ENCODE measurements at places on chromosomes 5 and 9.

DNA sequence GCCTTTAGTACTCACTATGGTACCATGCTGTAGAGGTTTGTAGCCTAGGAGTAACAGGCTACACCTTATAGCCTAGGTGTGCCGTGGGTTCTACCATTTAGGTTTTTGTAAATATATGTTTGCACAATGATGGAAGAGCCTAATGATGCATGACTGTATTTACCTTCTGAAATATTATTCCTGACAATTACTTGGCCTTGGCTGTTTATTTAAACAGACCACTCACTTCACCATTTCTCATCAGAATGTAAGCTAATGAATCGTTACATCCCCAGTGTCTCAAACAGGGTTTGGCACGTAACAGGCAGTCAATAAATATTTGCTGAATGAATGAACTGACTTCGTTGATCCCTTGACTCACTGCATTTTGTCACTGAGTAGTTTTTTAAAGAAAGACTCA is 93.1 kb downstream of the MED27 start:
- DNase-seq, result peak; percentile 92

- no peak for DNase-seq
Measured at GRCh38 chr5:17383526-17383925, 114.5 kb upstream of the TAF11L2 start.

GRCh38 chr5:158979749-158980521 is 119.8 kb downstream of the EBF1 start:
- DNase-seq, result peak; percentile 26

DNA sequence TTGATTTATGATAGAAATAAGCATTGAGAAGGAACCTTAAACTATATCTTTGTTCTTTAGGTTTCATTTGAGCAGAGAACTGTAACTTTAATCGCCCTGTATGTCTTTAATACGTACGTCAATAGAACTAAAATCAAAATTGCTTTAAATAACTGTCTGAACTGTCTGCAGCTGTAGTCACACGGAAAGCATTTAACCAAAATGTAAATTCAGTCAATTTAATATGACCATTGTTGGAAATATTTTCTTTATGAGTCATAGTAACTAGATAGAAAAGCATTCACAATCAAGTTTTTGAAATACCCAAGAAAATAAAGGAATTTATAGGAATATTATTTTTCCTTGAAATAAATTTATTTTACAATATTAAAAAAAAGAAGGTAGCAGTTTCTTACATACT is 157.1 kb upstream of the CDH6 start:
- DNase-seq, result no peak

DNA sequence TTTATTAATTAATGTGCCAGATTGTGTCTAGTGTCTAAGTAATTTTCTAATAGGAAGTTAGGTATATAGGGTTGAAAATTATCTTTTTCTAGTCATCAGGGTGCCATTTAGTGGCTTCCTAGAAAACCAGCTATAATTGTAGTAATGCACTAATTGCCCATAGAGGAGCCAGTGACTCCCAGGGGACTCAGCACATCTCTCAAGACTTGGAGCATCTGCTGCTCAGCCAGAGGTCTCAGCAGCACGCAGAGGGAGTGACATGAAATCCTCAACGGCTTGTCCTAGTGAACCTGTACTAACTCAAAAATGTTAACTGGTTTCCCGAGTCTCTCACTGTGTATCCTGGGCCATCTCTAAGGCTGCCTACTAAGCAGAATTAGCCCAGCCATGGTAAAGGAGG is 78.2 kb upstream of the MAN2A1 start:
- no peak for DNase-seq

DNA sequence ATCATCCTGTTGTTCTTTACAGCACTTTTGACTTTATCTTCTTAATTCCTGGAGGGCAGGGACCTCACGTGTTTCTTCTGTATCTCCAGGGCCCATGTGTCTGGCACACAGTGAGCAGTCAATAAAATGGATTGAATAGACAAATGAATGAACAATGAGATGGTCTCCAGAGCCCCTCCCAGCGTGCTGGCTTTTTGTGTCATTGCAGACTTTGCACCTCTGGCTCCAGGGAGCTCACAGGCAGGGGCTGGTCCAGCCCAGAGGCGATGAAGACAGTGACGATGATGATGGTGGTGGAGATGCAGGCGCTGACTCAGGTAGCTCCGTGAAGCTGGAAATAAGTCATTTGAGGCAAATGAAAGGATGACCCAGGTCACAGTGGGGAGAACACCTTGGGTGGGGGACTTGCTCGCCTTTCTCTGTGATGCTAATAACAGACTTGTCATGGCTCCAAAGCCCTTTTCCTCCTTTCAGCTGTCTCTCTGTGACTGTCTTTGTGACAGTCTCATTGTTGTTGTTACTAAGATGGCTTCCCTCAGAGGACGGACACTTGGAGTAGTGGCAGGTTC is 30.4 kb upstream of the FABP6 start:
- DNase-seq, result no peak

DNA sequence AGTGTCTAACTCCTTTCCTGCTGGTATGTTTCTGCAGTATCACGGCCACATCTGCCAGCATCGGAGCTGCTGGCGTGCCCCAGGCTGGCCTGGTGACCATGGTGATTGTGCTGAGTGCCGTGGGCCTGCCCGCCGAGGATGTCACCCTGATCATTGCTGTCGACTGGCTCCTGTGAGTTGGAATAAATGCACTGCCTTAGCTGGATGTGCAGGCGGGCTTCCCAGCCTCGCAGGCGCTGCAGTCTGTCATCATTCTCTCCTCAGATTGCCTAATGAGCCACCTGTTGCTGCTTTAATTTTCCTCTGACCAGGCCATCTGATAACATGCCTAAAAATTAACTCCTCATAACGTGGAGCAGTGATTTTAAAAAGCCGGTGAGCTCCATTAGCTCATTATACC is 79.1 kb upstream of the PLPP6 start:
- DNase-seq, result no peak

DNA sequence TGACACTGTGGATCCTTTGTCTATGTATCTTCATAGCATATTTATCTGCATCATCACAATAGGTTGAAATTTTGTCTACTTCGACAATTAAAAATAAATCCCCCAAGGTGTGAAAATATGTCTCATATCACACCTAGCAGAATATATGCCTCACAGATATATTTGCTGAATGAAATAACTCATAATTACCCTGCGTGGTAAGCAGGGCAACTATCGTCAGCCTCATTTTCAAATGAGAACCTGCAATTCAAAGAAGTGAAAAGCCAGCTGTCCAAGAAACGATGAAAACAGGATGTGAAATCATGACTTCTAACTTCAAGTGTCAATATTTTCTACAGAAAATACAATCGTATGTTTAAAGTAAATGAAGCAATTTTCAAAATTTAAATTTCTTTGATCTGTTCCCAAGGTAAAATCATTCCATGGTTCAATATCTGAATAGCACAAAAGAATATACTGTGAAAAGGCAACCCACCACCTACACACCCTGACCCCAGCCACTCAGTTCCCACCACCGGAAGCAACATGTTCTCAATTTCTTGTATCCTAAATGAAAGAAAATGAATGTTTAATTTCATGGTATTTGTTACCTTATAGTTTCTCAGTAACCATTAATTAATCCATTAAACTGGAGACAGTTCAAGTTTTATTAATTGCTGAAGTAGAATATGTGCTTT is 57.1 kb downstream of the TBCA start:
- DNase-seq, result no peak

GRCh38 chr9:127159325-127159801 is 36.9 kb upstream of the ANGPTL2 start:
- no peak for DNase-seq

GRCh38 chr5:67333171-67333570 is 136.6 kb upstream of the CD180 start:
- no peak for DNase-seq

DNA sequence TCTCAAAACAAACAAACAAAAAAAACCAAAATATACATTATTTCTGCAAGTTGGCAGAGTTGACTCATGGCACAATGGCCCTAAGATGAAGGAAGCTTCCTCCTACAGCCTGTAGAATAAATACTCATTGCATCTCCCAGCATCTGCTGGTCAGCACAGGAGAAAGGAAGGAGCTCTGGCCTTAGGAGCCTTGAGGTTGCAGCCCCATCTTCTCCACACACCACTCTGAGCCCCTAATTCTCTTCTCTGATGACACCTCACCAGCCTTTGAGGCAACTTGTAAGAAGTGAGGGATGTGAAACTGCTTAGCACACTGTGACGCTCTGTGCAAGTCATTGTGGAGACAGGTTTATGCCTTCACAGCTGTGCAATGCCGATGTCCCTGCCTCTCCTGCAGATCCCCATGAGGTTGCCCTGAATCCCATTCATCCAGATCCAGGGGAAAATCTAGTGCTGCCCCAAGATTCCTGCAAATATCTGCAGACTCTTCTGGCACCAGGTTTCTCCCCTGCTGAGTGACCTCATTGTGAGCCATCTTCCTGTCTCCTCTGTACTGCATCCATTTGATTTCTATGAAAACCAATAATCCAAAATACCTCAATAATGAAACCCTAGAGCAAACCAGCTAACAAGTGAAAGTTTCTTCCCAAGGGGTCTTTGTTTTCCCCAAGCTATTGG is 65.3 kb upstream of the TGFBR1 start:
- DNase-seq, result no peak

DNA sequence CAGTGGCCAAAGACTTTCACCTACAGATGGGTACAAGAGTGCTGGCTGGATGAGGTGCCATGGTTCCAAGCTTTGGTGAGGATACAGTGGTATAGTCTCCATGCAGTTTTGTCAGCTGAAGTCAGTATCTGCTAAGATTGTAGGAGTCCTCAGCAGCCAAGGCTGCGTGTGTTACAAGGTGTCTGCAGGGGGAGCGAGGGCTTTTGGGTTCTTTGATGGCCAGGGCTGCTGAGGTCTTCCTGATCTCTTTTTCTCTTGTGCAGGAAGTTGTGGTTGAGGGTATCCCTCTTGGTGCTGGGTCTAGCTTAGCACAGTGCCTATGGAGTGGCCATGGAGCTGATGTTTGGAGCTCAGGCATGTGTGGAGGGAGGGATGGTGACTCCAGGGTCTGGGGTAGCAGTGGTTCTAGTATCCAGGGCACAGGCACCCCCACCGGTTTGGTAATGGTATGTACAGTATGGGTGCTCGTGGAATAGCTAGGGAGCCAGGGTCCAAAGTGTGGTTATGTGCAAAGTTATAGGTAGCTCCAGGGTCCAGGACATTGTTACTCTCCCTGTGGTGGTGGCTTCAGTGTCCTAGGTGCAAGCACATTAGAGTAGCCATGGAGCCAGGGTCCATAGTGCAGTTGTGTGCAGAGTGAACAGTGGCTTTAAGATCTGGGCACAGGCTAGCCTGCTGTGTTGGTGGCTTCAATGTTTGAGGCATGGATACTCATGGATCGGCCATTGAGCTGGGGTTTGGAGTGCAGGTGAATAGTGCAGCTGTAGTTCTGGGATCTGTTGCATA is 36.7 kb downstream of the CNTLN start:
- no peak for DNase-seq

- no peak for DNase-seq
Measured at GRCh38 chr5:172669386-172670004, 28.4 kb downstream of the NEURL1B start.

GRCh38 chr5:92676215-92677165 is 904.5 kb downstream of the NR2F1-AS1 start:
- no peak for DNase-seq

- DNase-seq, result no peak
Measured at GRCh38 chr9:136748201-136748600, at the start of gene LCN6. LCN6 (minus strand) TSS chr9:136748525; CDS start chr9:136748483, 42 bp downstream.

DNA sequence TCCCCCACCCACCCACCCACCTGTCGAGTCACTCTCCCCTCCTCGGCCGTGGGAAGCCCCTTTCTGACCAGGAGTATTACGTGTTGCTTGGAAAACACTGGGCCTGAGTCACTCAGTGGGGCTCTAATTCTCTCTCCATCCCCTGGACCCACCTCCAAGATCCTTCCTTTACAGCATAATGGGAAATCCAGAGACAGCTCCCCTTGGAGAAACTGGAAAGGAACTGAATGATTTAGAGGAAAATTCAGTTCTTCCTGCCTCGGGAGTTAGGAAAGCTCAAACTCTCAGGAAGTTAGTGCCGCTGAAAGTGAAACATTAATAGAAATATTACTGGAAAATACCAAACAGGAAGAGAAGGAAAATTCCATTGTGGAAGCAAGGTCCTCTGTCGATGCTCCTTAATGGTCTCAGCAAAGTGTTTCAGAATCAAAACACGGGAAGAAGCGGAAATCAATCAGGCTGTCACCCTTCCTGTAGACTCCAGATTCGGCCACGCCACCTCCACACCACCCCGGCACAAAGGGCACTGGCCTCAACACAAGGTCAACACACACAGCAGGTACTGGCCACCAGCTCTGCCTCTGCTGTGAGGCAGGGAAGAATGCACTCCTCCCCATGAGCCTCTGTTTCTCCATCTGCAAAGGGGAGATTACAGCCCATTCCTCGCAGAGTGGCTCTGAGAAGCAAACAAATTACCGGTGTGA is 9.6 kb downstream of the SHB start:
- no peak for DNase-seq

- DNase-seq, result no peak
Measured at GRCh38 chr9:88898039-88898720, 93.1 kb upstream of the S1PR3 start.

GRCh38 chr5:170176916-170177315 is 55.9 kb upstream of the C5orf58 start:
- no peak for DNase-seq

GRCh38 chr5:165003283-165003682 is 1497.9 kb downstream of the MAT2B start:
- DNase-seq, result no peak

DNA sequence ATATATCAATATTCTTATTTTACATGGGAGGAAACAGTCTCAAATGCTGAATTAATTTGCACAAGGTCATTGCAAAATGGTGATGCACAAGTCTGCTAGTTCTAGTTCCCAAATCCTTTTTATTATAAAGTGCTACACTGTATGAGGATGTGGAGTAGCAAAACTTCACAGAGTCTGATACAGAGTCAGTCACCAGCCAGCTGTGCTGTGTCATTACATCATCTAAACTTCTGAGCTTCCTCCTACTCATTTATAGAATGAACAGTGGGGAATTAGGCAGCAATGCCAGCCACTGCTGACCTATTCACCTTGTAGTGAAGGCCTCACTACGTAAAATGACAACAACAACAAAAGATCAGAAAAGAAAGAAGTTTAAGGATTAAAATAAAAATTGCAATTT is 357.8 kb downstream of the TMEM167A start:
- no peak for DNase-seq

Data from DMS153 (cell line).